ENCODE measurements at places on chromosomes 5 and 9.

- DNase-seq = peak; percentile 37
Measured at GRCh38 chr5:139415221-139415861, 11.5 kb upstream of the SPATA24 start.

GRCh38 chr9:97820373-97820772 lies 32.7 kb upstream of the FOXE1 start:
- DNase-seq = no peak

DNA sequence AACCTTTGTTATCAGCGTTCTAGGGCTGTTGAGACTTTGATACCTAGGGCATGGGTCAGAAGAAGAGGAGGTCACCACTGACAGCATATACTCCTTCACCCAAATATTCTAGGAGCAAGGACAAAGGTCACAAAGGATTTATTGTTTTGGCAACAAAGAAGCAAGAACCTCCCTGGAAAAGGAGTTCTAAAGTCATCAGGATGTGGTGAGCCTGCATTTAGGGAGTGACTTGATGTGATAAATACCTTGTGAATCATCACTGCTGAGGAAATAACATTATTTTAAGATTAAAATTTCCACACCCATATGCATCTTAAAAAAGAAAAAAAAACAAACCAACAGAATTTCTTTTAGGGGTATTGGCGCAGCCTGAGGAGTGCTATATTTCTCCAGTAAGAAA lies 13.9 kb downstream of the IFNA1 start:
- no peak for DNase-seq

DNA sequence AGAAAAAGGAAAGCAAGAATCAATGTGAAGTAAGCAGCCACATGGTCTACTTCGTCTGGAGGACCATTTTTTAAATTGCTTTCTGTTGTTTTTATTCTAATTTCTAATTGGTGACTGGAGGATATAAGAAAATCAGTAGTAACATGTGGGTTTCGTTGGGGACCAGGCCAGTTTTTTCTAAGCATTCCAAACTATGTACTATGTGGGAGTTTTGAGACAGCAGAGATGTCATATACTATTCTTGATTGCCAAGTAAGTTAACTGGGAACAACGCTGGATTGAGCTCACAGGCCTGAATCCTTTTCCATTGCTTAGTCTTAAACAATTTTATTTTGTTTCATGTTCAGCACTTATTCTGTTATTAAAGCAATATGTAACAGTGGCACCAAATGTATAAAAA lies 225.7 kb downstream of the TMEM167A start:
- DNase-seq = no peak

GRCh38 chr5:10567121-10567591 lies 3.3 kb downstream of the ANKRD33B start:
- no peak for DNase-seq

DNA sequence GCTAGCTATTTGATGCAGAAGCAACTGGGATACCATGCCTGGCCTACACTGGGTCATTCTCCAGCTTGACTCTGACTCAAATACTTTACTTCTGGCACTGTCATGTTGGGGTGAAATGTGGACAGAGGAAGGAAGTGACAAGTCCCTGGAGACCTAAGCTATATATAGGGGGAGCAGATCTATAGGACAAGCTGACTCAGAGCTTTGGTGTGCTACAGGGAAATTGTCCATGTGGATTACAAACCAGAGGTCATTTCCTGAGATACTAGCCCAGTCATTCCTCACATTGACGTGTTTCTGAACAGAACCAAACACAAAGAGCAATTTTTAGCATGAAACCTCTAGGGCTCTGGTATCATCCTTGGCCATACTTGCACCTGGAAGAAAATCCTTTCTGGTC lies 531.6 kb upstream of the CLINT1 start:
- DNase-seq = no peak

DNA sequence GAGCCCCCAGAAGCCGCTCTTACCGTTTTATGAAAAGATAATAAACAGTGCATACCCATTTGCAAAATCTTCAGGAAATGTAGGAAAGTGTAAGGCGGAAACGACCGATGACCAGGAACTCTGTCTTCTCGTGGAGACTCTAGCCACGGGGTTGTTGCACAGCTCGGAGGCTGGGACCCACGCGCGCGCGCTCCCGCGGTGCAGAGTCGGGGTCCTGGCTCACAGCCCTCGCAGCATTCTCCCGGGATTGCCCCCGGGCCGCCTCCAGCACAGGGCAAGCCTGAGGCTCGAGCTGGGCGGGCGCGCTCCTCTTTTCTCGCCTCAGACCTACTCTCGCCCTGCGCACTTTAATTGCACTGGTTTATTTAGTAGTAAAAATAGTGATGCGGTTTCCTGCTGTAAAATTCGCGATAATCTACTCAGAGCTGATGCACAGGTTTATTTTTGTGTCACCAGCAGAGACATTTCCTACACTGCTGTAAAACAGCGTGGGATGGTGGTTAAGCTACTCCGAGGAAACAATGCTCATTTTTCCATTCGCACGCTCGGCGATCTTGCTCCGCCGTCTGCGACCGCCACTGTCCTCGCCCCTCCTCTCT lies 15.5 kb downstream of the TRIM7 start:
- no peak for DNase-seq

DNA sequence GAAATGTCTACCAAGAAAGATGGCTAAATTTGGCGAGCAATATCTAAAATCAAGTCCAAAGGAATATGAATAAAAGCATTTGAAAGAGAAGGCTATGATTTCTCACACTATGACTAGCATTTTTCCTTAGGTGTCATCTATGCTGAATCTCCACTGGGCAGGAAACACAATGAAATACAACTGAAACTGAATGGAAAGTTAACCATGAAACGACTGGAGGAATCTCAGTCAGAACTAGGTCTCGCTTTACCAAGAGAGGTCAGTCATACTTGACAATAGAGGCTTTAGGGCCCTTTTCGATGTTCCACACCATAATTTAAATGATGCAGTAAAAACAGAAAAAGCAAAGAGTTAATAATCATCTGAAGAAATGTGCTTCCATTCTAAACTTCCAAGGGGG lies 339.0 kb downstream of the PDE4D start:
- no peak for DNase-seq

- no peak for DNase-seq
Measured at GRCh38 chr9:79236466-79236865, 335.3 kb upstream of the TLE4 start.

DNA sequence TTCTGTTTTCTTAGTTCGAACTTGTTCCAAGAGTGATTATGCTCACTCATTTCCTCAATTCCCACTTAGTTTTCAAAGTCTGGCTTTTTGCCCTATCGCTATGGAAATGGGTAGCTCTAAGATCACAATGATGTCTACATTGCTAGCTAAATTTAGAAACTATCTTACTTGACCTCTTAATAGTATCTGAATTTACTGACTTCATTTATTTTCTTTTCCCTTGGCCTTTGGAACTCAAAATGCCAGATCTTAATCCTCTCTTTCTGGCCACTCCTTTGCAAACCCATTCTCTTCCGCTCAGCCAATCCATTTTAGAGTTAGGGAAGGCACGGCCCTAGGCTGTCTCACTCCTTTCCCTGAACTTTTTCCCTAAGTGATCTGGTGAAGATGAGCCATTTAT lies 137.0 kb downstream of the FER start:
- DNase-seq = no peak

DNA sequence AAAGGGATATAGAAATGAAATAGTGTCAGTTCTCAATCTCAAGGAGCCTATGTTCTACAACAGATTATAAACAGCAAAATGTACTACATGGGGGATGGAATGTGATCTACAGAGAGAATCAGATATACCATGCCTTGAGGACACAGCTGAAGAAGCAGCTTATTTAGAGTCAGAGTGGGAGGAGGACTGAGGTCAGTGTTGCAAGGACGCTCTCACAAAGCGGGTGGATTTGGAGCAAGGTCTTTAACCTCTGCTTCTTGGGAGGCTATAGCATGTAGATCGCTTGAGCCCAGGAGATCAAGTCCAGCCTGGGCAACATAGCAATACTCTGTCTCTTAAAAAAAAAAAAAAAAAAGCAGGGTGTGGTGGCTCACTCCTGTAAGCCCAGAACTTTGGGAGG lies 32.8 kb upstream of the PLIN2 start:
- DNase-seq = no peak

All from anterior cingulate cortex (tissue), 58 donors.